ENCODE measurements at places on chromosomes 6 and 20.

- no peak for DNase-seq
Observed at GRCh38 chr6:163494279-163494727, 79.8 kb downstream of the QKI start.

GRCh38 chr6:78253618-78254017, 600.8 kb downstream of the MEI4 start:
- no peak for DNase-seq

DNA sequence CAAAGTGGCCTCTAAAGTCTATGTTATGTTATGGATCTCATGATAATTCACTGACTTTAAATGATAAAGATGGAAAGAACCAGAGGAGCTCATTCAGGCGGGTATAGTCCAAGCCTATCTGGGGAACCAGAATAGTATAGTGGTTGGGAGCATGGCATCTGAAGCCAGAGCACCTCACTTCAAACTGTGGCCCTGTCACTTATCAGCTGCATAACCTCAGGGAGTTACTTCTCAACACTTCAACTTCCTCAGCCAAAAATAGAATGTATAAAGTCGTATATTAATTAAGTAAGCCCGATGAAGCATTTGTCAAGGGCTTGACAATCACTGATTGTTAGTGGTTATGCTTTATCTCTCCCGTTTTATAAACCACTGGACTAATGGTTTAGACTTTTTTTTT, 112.7 kb downstream of the RTN4IP1 start:
- DNase-seq: no peak

GRCh38 chr6:111871725-111872400, 1.4 kb downstream of the FYN start:
- no peak for DNase-seq

- DNase-seq: no peak
Observed at GRCh38 chr6:10146715-10147451, 268.0 kb downstream of the TFAP2A start.

DNA sequence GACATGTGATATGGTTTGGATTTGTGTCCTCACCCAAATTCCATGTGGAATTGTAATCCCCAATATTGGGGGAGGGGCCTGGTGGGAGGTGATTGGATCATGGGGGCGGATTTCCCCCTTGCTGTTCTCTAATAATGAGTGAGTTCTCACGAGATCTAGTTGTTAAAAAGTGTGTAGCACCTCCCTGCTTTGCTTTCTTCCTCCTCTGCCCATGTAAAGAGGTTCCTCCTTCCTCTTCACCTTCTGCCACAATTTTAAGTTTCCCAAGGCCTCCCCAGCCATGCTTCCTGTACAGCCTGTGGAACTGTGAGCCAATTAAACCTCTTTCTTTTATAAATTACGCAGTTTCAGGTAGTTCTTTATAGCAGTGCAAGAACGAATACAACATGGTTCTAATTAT, 2.1 kb upstream of the ZNF451 start:
- DNase-seq: no peak

GRCh38 chr6:170295510-170296422, 4.9 kb upstream of the DLL1 start:
- DNase-seq: no peak

DNA sequence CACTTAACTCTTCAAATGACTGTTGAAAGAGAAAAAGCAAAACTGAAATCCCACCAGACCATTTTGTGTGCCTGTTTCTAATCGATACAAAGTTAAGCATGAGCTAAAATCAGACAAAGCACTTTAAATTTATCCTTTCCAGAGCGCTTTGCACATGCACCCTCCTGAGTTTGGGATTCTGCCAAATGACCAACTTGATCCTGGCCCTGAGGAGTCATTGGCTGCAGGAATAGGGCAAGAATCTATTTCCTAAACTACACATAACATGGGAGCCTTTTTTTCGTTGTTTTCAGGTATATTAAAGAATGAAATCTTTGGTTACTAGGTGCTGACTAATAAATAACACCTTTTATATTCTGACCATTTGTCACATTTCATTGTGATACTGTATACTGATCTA, 23.8 kb upstream of the MTHFD1L start:
- no peak for DNase-seq

GRCh38 chr6:139812939-139813338, 438.5 kb upstream of the CITED2 start:
- no peak for DNase-seq

GRCh38 chr6:168473197-168473596, 32.2 kb downstream of the SMOC2 start:
- no peak for DNase-seq

GRCh38 chr6:157562997-157563396, 182.0 kb downstream of the ZDHHC14 start:
- DNase-seq: no peak

DNA sequence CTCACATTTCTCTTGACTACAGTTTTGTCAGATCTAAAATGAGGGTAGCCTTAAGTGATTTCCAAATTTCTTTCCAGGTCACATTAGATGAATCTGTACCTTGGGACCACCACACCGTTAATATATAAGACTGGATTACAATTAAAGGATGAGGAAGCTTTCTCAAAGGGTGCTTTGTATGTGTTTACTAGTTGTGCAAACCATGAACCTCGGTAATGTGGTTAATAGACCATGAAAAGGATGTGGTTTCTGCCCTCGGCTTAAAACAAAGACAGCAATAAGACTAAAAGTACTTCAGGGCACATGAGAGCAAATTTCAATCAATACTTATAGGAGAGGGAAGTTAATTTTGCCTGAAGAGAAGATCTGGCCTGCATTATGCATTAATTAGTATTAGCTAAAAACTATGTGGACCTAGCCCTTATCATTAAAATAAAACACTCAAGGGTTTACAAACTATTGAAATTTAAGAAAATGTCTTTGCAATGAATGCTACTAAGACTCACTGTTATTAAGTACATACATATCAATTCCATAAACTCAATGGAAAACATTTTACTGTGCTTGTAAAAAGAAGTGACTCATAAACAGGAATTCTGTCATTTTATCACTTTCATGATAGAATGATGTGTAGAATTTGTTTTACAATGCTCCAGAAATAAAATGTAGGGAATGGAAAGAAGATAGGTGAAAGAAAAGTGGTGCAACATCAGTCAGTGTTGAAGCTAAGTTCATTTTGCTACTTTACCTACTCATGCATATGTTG, 936 bp upstream of the TMX4 start:
- no peak for DNase-seq

- DNase-seq: no peak
Observed at GRCh38 chr6:49730251-49730650, 13.9 kb downstream of the CRISP3 start.

DNA sequence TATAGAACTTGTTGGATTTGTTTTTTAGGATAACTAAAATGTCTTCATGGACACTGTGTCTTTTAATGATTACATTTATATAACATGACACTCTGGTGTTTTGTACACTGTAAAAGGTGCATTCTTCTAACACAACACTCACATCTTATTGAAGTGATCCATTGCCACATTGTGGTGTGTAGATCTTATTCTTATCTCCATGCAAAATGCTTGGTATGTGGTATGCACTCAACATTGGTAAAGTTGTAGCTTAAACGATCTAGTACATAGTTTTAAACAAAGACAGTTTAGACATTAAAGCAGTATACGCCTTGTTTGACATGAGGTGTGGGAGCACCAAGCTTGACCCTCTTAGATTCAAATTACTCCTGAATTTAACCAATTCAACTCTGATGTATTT, 84.7 kb downstream of the SASH1 start:
- no peak for DNase-seq

GRCh38 chr6:108423982-108424705, 129.3 kb downstream of the AFG1L start:
- no peak for DNase-seq

DNA sequence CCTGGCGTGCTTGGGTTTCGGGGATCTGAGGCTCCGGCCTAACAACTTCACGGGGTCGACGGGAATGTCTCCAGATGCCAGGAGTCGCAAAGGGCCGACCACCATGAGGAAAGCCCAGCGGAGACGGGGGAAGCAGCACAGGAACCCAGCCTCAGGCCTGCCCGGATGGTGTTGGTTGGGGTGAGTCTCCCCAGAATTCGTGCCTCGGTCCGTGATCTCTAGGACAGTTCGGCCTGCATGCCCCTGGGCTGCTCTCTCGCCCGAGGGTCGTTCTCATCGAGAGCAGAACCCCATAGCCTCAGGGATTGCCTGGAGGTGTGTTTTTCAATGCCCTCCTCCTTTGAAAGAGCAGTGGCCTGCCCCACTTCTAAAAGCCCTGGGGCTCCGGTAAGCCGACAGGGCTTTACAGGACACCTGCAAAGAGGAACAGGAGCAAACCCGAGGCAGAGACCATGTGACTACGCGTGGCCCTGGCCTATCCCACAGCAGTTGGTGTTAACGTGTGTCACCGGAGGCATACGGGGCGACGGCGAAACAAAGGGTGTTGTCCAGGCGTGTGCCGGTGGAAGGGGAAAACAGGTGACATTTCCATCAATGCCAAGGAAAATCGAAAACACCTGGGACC, 973.1 kb upstream of the DEFB115 start:
- DNase-seq: no peak

DNA sequence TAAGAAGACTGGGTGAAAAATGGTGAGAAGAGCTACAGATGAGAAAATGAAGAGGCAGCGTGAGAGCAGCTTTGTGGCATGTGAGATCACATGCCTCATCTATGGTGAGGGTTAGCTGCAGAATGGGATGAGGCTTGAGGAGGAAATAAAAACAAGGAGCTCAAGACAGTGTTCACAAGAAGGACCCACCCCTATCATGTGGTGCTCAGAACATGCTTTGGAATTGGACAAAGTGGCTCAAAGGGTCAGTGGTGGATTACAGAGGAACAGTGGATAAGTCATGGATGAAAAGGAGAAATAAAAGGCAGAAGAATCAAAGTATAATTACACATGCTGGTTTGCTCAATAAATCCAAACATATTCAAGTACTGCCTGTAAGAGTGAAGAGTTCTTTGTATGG, 126.9 kb upstream of the UST start:
- no peak for DNase-seq

GRCh38 chr6:47351621-47352020, 41.9 kb upstream of the TNFRSF21 start:
- DNase-seq: no peak

DNA sequence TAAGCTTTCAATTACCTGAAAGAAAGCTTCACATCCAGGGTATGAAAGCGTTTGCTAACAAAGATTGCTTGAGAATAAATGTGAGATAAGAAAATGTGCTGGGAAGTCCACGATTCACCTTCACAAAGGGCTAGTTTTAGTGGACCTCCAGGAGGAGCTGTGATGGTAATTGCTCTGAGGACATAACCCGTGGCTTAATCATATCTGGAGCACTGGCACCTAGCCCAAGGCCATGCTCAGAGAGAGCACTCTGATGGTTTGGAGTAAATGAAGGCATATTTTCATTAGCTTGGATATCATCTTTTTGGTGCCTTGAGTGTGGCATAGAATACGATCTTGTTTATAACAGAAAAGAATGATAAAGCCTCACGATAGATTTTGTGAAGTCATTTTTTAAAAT, 46.9 kb upstream of the BACH2 start:
- DNase-seq: no peak

DNA sequence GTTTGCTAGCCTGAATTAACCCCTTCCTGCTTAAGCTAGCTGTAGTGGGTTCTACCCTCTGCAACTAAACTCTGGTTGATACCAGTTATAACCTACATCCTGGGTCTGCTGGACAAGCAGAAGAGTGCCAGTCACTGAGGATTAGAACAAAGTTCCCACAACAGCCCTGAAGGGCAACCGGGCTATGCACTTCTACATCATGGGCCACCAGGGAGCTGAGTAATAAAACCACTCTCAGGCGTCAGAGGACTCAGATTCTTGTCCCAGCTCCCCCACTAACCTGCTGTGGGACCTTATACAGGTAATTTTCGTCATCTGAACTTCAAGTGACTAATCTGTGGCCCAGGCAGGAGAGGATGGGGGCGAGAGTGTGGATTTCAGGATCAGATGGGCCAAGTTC, 56.8 kb downstream of the EYA2 start:
- no peak for DNase-seq

DNA sequence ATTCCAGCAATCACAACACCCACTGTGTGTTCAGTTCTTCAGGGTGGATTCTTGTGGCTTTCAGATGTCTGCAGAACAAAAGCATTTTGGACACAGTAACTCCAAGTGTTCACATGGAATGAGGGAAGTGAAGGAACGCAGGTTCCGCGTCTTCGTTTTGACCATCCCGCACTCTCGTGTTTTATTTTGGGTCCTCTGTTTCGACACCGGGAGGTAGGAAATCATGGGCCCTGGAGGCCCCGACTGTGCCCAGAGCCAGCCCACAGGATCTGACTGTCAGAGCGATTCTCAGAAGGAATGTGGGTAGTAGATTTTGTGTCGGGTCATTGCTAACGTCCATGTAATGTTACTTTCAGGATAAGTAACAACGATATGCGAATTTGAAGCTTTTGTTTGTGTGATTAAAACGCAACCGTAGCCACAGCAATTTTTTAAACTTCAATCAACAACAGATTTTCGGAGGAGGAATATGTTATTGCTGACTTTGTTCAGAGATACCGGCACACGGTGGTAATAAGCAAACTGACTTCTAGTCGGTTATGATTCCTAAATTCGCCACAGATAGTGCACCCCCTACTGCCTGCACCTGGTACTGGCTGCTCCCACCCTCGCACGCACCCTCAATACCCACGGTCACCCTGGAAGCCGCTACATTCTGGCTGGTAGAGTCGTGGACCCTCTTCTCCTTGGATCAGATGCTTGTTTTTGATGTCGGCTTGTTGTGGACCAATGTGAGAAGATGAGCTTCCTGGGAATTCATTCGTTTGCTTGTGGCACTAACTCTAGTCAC, 10.5 kb downstream of the NPEPL1 start:
- DNase-seq: no peak

DNA sequence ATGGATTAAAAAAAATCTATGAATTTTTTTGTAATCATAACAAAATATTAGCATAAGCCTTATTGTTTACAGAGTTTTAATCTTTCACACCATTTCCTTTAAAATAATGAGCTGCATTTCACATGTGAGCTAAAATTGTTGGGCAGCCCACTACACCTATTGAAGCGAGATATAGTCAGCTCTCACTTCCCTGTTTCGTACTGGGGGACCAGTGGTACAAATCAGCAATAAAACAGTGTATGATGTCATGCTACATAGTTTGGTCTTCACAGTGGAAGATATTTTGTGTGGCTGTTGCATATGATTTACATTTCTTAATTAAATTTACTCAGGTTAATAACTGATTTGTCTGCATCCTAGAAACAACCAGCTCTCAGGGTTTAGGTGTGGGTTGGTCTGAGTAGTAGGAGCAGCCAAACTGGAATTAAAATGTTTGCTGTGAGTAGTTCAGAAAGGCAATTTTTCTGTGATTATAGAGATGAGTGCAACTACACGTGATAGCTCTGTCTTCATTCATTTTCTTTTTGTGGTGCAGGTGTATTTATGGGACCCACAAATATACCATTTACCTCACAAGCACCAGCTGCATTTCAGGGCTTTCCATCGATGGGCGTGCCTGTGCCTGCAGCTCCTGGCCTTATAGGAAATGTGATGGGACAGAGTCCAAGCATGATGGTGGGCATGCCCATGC, 99.3 kb downstream of the B3GAT2 start:
- no peak for DNase-seq

DNA sequence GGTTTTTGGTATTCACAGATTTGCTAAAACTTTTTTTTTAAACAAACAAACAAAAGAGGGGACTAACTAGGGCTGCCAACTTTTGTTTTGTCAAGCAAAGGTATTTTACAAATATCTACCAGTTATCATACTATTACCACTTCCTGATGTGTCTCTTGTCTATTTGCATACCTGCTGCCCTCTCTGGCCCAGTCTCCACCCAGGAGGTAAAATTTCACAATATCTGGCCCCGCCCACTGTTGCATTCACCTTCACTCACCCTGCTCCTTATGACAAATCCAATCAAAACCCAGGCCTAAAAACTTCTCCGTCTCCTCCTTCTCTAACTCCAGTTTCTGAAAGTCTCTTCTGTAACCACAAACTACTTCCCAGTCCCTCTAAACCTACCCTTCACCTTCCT, 82.2 kb downstream of the TRERF1 start:
- no peak for DNase-seq

Data from effector CD4-positive, alpha-beta T cell (primary cell).